ENCODE measurements at places on chromosomes 7 and 10.

GRCh38 chr10:11898372-11899066, 75.4 kb downstream of the PROSER2 start:
- DNase-seq: peak; percentile 84

DNA sequence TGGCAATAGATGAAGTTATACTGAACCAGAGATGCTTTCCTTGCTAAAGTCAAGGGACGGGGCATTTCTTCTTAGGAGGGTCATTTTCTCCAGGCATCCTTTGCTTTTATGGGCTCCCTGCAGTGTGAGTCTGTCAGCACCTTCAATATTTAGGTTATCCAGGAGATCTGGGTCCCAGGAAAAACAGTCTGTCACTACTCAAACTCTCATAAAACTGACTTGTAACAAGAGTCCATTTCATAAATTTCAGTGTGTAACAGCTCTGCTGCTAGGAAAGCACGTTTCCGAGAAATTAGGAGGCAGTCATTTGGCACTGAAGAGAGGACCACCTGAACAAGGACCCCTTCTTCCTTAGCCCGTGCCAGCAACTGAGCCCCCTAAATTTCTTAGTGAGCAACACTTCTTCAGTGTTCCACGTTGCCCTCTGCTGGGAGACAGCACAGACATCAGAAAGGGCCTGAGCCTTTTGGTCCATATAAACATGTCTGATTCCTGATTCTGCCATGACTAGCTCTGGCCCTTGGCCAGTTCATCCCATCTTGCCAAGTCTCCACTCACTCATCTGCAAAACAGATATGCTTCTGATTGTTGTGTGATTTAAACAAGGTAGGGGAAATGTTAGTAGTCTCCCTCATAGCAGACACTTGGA, 7.2 kb downstream of the GCC1 start:
- no peak for DNase-seq

- peak; percentile 49 for DNase-seq
Measured at GRCh38 chr7:99218406-99219184, 10.7 kb upstream of the KPNA7 start.

DNA sequence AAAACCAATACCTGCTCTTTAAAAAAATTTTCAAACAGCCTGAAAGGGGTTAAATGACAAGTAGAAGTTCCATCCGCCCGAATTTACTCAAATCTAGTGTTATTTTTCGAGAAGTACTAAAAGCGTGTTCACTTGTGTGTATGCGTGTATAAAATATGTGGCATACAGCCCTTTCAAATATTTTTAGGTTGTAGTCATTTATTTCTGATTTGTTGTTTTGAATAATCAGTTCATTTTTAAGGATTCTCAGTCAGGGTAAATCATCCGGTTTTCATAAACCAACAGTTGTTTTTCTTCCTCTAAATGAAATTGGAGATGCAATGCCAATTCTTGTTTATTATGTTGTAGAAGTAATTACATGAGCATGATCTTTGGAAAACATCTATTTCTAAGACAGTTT, 6.9 kb upstream of the SUN1 start:
- DNase-seq: no peak

GRCh38 chr7:157991351-157991750, 596.3 kb downstream of the PTPRN2 start:
- no peak for DNase-seq

GRCh38 chr10:29446327-29446726, 157.5 kb downstream of the LYZL1 start:
- DNase-seq: no peak

GRCh38 chr7:66050990-66051448, 24.6 kb upstream of the ASL start:
- DNase-seq: no peak
